ENCODE measurements at places on chromosomes 11 and 22.

DNA sequence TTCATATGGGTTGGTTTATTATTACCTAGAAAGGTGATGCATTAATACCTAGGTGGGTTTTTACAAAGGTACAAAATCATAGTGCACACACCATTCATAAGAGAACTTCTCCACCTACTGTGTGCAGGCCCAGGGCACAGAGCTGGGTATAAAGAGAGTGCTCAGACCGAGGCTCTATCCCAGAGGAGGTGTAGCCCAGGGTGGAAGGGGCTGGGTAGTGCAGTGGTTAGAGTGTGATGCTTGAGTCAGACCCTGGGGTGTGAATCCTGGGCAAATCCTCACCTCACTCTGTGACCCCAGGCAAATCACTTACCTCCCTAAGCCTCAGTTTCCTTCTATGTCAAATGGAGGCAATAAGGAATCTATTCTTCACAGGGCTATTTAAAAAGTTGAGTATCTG, 32.2 kb downstream of the PARVG start:
- no peak for DNase-seq

GRCh38 chr11:102204174-102204573, 93.9 kb downstream of the YAP1 start:
- no peak for DNase-seq

GRCh38 chr22:23066200-23067022, 3.9 kb upstream of the GNAZ start:
- no peak for DNase-seq

GRCh38 chr11:117972629-117973502, 13.3 kb upstream of the IL10RA start:
- no peak for DNase-seq

DNA sequence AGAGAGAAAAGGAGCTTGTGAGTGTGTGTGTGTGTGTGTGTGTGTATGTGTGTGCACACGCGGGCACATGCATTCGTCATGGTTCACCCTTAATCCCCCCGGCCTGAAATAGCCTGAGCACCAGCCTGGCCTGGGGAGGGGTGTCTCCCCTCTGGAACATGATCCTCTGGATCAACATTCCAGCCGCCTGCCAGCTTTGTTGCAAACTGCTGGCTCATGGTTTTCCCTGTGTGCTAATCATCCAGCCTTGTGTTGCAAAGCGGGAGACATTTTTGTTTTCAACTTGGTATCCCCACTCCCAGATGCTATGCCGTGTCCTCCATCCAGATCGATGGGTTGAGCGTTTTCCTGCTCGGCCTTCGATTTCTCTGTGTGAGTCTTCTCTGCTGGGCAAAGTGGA, 94.3 kb downstream of the FEZ1 start:
- peak; percentile 65 for DNase-seq

GRCh38 chr11:60957188-60957587, 5.2 kb upstream of the SLC15A3 start:
- DNase-seq, result no peak

- peak; percentile 73 for DNase-seq
Observed at GRCh38 chr22:32720924-32721323, 80.6 kb upstream of the TIMP3 start.

GRCh38 chr11:10876158-10876557, 18.3 kb upstream of the ZBED5 start:
- no peak for DNase-seq

- peak; percentile 24 for DNase-seq
Observed at GRCh38 chr11:127843483-127844396, 743.6 kb downstream of the ETS1 start.

GRCh38 chr11:133892584-133893380, 47.5 kb upstream of the SPATA19 start:
- DNase-seq, result no peak

GRCh38 chr11:46361283-46362155, 14.3 kb downstream of the DGKZ start:
- no peak for DNase-seq

- no peak for DNase-seq
Observed at GRCh38 chr11:46216765-46217089, 60.7 kb upstream of the CREB3L1 start.

GRCh38 chr11:94449437-94449836, 44.2 kb downstream of the MRE11 start:
- peak; percentile 75 for DNase-seq

DNA sequence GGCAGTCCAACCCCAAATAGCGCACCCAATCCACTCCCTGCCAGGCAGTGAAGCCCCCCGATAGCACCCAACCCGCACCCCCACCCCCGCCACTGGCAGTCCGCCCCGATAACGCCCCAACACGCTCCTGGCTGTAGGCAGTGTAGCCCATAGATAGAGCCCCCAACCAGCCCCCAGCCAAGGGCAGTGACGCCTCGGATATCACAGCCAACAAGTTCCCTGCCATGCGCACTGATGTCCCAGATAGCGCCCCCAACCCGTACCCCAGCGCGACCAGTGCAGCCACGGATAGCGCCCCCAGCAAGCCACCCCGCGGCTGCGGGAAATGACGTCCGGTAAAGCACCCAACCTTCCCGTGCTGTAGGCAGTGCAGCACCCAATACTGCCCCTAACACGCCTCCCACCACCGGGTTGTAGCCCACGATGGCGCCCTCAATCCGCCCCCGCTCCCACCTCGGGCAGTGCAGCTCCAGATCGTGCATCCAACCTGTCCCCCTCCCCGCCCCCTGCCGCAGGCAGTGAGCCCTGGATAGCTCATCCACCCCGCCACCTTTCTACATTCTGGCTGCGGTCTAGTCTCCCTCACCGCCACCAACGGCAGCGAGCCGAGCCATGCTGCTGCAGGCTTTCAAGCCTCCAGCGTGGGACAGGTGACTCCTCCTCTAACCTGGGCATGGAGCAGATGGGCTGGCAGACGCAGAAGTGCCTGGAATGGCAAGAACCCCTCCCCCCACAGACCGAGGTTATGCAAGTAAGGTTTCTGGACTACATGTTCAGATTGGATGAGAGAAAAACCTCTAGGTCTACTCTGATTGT, 625 bp downstream of the RFPL2 start:
- no peak for DNase-seq

DNA sequence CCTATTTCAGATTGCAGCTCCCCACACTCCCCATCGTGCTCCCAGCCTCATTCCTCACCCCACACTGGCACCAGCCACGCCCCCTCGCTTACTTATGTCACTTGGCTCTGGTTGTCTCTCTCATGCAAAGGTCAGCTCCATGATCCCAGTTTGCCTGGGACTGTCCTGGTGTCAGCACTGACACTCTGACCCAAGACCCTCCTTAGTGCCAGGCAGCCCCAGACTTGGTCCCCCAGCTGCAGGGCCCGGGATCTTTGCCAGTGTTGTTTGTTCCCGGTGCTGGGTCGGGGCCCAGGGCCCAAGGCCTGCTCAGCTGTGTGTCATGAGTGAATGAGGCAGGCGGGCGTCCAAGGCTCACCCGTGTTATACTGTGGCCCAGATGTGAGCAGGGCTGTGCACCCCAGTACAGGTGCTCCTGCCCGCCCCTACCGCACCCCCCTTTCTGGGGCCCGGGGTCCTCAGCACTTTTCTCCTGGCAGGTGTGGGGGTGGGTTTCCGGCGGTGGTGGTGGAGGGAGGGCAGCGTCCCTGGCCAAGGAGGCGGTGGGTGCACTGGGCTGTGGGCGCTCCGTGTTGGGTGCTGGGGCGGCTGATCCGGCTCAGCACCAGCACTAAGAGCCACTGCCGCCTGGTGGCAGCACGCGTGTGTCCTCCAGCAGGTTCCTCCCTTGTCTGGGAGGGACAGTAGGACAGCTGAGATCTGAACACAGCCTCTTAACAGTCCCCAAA, 19.5 kb downstream of the IL17REL start:
- DNase-seq, result no peak

GRCh38 chr11:11155962-11156815, 196.9 kb downstream of the CSNK2A3 start:
- DNase-seq, result no peak

DNA sequence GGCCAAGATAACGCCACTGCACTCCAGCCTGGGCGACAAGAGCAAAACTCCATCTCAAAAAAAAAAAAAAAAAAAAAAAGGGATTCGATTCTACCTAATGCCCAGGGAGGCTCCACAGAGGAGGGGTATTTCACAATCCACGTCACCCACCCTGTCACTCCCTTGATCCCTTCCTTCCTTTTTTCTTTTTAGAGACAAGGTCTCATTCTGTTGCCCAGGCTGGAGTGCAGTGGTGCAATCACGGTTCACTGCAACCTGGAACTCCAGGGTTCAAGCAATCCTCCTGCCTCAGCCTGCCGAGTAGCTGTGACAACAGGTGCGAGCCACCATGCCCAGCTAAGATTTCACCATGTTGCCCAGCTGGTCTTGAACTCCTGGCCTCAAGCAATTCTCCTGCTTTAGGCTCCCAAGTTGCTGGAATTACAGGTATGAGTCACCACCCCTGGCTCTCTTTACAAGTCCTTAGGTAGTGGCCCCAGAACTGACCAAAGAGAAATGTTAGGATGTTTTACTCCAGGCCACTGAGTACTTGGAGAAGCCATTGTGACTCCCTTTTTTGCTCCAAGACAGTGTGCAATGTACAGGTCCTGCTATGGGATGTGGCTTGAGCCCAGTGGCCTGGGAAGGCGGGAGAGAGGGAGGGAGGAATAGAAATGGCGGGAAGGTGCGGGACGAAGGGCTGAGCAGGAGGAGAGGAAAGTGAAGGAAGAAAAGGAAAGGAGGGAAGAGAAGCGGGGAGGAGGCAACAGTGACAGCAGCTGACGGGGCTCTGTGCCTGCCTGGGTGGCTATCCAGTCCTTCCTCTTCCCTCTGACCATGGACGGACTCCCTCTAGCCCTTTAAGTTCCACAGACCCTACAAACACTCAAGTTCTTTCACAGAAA, 11.8 kb upstream of the FXYD2 start:
- no peak for DNase-seq

DNA sequence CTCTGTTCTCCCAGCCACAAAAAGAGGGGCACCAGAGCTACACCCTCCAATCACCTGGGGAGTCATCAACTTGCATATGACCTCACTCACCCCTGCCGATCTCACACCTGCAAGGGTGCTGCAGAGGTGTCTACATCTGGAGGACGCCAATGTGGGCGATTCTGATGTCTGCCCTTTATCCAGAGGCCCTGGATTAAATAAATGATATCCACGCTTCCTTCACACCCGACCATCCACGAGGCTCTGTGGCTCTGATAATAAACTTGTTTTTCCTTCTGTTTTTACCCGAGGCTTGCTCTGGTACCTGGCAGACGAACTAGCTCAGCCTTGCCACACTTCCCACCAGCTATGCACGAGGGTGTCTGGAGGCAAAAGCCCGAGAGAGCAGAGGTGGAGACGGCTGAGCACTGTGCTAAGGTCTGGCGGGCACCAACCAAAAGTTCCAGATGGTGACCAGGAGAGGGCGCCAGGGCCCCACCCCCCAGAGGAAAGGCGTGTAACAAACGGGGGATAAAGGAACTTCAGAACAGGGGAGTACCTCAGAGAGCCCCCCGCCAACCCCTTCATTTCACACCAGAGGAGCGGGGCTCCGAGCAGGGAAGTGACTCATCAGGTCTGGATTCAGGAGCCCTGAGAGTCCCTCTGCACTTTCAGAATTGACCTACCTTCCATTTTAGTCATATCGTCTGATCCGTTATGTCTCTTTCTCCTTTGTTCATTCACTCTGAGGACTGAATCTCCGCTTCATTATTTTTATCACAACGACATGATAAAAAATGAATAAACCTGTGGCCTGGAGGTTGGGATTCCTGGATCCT, 13.5 kb downstream of the SCN3B start:
- no peak for DNase-seq

DNA sequence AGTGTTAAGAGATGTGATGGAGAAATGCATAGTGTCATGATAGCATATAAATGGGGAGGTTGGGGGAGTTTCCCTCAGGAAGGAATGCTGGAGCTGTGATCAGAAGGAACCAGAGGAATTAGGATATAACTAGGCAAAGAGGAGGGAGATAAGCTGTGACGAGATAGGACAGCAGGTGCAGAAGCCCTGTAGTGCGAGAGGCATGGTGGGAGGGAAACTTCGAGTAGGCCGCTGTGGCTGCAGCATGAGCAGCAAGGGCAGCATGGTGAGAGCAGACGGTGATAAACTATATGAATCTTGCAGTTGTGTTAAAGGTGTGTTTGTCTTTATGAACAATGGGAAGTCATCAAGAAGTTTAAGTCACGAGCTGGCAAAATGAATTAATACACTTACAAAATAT, 109.9 kb downstream of the EMSY start:
- DNase-seq, result no peak

DNA sequence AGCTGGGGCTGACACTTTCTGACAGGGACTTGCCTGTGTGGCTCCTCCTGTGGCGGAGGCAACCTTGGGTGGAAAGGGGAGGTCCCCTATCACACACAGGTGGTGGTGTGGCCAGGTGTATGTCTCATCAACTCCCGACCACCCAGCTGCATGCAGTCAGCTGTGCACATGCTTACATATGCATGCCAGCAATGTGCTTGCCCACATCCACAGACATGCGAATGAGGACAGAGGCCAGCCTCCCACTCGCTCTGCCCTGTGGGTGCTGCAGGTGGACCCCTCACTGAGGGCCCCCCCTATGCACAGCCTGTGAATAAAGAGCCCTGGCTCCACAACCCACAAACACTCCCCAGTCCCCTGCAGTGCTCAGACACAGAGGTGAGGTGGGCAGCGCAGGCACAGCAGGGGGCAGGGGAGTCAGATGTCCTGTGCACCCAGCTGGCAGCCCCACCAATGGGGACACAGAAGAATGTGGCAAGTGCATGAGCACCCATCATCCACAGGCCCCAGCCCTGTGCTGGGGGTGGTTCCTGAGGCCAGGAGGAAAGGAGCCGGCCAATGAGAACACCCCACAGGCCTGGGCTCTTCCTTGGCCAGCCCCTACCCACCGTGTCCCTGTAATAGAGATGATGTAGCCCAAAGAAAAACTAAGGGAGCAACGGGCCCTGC, 9.5 kb downstream of the GNB1L start:
- no peak for DNase-seq

GRCh38 chr11:83241291-83241946, 44.7 kb downstream of the CCDC90B start:
- peak; percentile 9 for DNase-seq

GRCh38 chr11:971092-971690, 45.5 kb downstream of the AP2A2 start:
- DNase-seq, result no peak

DNA sequence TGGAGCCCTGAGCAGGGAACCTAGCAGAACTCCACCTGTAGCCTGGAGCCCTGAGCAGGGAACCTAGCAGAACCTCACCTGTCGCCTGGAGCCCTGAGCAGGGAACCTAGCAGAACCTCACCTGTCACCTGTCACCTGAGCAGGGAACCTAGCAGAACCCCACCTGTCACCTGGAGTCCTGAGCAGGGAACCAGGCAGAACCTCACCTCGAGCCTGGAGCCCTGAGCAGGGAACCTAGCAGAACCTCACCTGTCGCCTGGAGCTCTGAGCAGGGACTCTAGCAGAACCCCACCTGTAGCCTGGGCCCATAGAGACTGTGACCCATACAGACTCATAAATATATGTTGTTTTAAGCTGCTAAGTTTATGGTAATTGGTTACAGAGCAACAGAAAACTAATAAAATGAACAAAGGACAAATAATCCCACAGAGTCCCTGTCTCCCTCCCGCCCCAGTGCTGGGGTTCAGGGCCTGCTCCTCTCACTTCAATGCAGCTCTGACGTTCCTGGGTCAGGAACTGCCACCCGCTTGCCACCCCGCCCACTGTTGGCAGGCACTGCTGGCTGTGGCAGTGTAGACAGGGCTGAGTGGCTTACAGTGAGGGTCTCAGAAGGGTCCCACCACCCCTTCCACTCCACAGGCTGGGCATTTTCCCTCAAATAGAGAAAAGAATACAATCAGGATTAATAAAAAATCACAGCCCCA, 259.1 kb downstream of the TBC1D22A start:
- DNase-seq, result no peak

GRCh38 chr11:61609980-61610366, 29.1 kb upstream of the SYT7 start:
- no peak for DNase-seq
